ENCODE measurements at places on chromosomes 3 and 15.
A peak's percentile ranks its signal among the peaks of the same experiment; 100 is the strongest.

- DNase-seq, result no peak
These were observed 6.2 kb upstream of the SSUH2 start for GRCh38 chr3:8650583-8651416.

GRCh38 chr3:105885256-105885655 lies 16.4 kb upstream of the CBLB start:
- DNase-seq, result no peak

DNA sequence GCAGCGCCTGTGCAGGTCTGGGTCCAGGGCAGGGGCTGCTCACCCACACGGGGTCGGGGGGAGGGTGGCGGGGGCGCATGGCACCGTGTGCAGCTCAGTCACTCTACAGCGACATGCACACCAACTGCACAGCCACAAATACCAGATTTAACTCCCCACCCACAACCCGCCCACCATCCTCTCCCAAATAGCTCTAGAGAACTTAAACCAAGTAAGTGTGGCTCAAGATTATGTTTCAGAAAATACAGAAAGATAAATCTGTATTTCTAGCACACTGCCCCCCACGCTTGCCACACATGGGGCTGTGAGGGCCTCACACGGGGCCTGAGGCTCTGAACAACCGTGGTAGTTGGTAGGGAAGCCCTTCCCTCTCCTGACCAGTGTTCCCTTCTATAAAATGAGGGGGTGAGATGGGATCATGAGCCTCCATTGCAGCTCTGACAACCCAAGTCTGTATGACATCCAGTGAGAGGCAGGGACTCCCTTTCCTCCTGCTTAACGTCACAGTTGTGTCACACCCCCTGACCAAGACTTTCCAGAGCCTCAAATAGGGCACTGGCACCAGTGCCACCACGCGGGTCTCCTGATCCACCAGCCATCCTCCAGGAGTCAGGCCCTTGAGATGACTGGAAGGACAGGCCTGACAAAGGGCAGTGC lies 23.1 kb downstream of the POC1A start:
- DNase-seq, result no peak

GRCh38 chr15:76799760-76800159 lies 105.4 kb downstream of the SCAPER start:
- DNase-seq, result no peak

DNA sequence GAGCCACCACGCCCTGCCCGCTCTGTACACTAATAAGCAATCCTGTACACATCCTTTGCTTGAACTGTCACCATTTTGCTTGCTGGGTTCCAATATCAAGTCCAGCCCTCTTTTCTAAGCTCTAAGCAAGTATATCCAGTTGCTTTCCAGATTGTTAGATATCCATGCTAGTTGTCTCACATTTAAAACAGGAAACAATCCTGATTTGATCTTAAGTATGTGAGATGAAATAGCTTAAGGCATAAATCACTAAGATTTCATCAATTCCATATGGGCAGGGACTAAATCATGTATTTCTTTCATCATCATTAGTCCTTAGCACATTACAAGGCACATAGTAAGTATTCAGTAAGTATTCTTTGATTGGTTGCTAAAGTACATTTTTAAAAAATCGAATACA lies 16.2 kb downstream of the ATP11B start:
- DNase-seq, result no peak

- no peak for DNase-seq
These were observed 2.9 kb upstream of the GMNC start for GRCh38 chr3:190865419-190865818.

GRCh38 chr15:56293495-56294292 lies 50.0 kb upstream of the RFX7 start:
- no peak for DNase-seq

DNA sequence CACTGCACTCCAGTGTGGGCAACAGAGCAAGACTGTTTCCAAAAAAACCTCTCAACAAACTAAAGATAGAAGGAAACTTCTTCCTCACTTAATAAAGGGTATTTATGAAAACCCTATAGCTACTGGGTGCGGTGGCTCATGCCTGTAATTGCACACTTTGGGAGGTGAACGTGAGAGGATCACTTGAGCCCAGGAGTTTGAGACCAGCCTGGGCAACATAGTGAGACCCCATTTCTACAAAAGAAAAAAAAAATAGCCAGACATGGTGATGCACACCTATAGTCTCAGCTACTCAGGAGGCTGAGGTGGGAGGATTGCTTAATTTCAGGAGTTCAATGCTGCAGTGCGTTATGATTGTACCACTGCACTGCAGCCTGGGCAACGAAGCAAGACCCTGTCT lies 22.4 kb downstream of the IP6K1 start:
- no peak for DNase-seq

DNA sequence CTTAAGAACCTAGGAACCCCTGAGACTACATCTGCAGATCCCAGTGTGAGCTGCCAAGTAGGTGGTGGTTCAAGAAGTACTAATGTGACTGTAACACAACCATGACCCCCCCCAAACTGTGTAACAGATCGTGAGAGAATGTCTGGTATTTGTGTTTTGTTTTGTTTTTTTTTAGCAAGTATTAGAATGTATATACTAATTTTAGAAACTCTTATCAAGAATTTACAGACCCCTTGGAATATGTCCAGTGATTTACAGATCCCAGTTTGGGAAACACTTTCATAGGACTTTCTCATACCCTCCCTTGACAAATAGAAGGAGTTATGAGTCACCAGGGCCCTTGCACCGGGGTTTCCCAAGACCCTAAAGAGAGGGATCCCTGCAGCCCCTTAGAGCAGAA lies 79.8 kb downstream of the SEMA5B start:
- no peak for DNase-seq

DNA sequence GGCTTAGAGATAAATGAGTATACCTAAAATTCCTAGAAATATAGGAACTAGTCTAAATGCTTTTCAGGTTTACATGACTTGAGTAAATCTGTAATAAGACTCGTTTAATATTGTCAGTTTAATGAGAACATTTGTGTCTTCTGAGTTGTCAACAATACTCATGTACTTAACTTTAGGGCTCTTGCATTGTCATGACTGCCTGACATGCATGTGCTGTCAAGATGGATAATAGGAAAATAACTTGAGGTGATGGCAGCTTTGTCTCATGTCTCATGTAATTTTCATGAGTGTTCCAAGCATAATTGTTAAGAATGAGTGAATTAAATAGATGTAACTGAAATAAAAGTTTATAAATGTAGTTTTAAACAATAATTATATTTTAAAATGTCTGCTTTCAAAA lies 45.1 kb upstream of the EIF1B start:
- no peak for DNase-seq

DNA sequence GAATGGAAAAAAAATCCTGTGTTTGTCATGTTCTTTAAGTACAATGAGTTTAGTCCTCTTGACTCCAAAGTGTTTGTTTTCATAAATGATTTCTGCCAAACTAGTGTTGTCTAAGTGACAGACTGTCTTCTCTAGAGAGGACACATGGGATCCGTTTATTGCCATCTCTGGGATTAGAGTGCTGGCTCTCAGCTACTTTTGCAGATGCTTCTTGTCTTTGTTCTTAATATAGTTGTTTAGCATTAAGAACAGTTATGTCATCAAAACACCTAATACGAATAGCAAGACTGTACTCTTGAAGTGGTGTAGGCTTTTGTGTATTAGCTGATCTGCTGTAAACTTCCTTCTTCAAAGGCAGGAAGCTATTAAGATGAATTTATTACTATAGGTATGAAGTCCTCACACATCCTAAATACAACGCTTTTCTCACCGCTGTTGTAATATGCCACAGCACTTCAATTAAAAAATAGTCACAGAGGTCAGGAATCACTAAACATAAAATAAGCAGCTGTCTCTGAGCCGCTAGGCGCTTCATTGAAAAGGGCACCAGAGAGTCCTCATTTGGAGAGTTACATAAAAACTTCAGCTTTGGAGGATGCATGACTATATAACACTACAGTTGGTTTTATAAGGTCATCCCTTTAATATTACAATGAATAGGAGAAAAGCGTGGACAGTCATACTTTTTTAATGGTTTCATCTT lies 128.3 kb upstream of the ZNF385D start:
- DNase-seq, result no peak

DNA sequence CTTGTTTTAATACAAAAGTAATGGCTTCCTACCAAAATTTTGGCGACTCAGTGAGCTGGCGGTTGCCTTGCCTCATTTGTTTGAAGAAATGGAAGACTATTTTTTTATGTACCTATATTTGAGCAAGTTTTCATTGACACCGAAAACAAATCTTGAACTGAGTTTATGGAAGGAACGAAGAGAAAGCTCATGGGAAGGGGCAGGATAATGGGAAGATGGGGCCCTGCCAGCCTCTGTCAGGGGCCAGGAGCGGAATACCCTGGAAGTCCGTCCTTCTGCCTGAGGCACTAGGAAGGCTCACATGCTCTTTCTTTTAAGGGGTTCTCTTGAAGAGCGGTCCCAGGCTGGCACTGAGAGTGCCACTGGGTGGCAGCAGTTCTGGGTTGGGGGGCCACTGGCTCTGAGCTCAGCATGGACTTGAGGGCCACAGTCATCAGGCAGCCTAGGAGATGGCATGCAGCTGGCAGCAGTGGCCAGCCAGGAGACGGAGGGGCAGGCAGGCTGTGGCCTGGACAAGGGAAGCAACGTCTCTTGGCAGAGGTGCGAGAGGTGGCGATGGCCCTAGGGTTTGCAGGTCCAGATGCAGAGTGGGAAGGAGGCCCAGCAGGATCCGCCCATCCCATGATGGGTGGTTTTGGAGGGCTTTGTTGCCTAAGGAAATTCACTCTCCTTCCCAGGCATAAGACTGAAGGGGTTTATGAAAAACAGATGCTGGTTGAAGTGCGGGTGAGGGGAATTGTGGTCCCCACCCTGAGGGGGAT lies 41.6 kb downstream of the ISG20 start:
- DNase-seq, result no peak

GRCh38 chr3:189941679-189942078 lies 179.0 kb downstream of the P3H2 start:
- DNase-seq, result no peak

GRCh38 chr3:139110072-139110830 lies 65.6 kb upstream of the PRR23C start:
- DNase-seq, result no peak

GRCh38 chr3:161393310-161393709 lies 22.0 kb upstream of the SPTSSB start:
- no peak for DNase-seq

- no peak for DNase-seq
These were observed 7.0 kb upstream of the BMF start for GRCh38 chr15:40115670-40116093.

GRCh38 chr3:127723011-127723567 lies 50.3 kb downstream of the ABTB1 start:
- DNase-seq, result peak; percentile 58

- DNase-seq, result no peak
These were observed 15.5 kb upstream of the ATP8B4 start for GRCh38 chr15:50134524-50135024.

GRCh38 chr3:45283471-45283870 lies 57.4 kb upstream of the TMEM158 start:
- no peak for DNase-seq

- DNase-seq, result no peak
These were observed 64.5 kb downstream of the PGPEP1L start for GRCh38 chr15:98943051-98943508.

DNA sequence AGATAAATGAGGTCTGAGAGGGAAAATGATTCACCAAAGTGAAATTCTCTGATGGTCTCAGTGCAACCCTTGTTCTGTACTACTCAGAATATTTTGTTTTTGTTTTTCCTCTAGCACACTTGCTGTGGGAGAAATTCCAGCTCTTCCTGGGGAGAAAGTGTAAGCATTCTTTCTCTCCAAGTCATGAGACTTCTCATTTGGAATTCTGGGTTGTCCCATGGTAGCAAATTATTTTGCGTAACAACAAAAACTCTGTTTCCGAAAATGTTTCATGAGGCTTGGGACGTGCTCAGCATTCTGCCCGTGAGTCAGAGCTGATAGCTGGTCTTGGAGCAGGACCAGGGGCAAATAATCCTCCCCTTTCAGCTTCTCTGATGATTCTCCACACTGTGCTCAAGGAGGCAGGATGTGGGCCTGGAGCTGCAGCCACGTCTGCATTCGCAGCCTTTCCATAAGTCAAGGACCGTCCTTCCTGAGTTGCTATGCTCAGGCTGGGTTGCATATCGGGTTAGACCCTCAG lies 70.3 kb downstream of the SENP2 start:
- no peak for DNase-seq

GRCh38 chr3:148950806-148951205 lies 40.5 kb upstream of the GYG1 start:
- DNase-seq, result no peak

GRCh38 chr3:197253238-197253947 lies 45.0 kb downstream of the DLG1 start:
- no peak for DNase-seq

GRCh38 chr15:87902772-87903426 lies 353.6 kb downstream of the NTRK3 start:
- DNase-seq, result no peak

GRCh38 chr3:65632414-65632813 lies 406.3 kb downstream of the MAGI1 start:
- no peak for DNase-seq

GRCh38 chr3:149771652-149772271 lies 19.5 kb upstream of the COMMD2 start:
- no peak for DNase-seq

- DNase-seq, result no peak
These were observed 116.3 kb downstream of the MITF start for GRCh38 chr3:69855436-69856162.

- DNase-seq, result no peak
These were observed 138.3 kb downstream of the DIPK2A start for GRCh38 chr3:144109944-144110343.

GRCh38 chr3:134640378-134640777 lies 10.4 kb downstream of the KY start:
- DNase-seq, result no peak

DNA sequence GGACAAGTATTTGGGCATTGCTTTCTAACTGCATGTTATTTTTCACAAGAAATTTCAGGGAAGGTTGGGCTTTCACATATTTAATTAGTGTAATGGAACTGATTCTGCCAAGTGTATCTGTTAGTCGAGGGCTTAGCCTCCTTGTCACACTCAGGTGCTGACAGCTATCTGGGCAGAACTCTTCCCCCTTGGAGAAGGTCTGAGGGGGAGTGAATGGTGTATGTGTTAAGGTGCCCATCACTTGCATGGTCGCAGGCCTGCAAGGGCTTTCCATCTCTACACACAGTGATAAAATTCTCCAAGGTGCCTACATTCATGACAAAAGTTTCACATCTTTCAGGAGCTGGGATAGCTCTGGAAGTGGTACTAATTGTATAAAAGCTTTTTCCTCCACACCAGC lies 97.6 kb upstream of the ICE2 start:
- no peak for DNase-seq

DNA sequence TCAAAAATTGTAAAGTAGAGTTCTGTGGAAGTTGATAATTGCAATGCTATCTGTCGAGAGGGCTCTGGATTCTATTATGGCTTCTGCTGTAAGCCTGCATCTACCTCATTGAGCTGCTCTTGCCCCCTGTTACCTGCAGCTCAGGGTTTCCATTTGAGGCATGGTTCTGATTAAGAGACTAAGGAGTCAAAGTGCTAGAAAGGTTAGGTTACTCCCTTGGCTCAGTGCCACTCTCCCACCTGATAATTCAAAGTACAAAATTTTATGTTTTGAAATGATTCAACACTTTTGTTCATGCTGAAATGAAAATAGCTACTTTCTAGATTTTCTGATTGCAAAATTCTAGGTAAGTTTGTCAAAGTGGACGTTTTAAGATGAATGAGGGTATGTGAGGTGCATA lies 220.5 kb upstream of the SATB1 start:
- no peak for DNase-seq

GRCh38 chr3:149572796-149573414 lies 84.9 kb downstream of the WWTR1 start:
- no peak for DNase-seq
